ENCODE measurements at places on chromosomes 13 and 19.
A peak's percentile ranks its signal among the peaks of the same experiment; 100 is the strongest.

- no peak for DNase-seq
Measured at GRCh38 chr19:6475321-6476108, 6.1 kb downstream of the DENND1C start.

GRCh38 chr13:77737583-77738200 is 40.2 kb downstream of the SLAIN1 start:
- DNase-seq: no peak

DNA sequence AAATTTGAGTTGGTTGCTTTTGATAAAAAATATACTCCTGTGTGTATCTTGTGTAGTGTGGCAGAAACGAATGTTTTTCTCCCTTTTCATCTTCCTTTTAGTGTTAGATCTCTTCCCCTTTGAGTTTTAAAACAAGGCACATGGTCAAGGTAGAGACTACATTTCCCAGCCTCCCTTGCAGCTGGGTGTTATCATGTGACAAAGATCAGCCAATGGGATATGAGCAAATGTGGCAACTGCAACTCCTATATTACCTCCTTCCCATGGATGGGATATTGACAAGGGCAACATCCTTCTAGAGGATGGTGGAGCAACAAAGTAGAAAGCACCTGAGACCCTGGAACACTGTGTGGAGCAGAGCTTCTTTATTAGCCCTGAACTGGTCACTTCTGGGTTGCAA is 42.4 kb downstream of the ADGRE3 start:
- DNase-seq: no peak

DNA sequence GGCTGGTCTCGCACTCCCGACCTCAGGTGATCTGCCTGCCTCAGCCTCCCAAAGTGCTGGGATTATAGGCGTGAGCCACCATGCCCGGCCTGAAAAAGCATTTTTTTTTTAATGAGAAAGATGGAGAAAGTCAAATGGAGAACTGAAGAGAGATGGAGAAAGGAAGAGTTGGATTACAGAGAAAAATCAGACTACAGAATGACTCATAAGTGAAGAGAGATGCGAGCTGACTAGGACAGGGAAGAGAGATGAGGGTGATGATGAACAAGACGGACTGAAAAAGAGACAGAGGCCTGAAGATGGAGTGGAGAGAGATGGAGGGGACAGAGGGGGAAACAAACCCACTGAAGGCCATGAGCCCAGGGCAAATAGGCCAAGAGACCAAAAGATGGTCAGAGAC is 1.5 kb downstream of the DHX34 start:
- no peak for DNase-seq

DNA sequence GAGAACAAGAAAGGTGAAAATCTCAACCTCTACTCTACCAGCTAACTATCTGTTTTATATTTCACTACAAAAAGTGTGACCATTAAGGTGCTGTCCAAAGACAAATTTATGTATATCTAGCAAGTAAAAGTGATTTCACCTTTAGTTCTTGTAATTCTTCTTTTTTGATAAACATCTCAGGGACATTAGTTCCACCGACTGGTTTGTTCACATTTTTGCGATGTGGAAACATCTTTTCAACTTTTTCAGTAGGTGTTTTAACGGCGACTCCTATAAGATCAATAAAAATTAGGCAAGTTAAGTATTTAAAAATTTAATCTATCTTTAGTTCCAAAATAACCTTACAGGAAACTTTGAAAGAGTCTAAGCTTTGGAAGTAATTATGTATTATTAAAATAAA is 33.3 kb downstream of the CLDN10 start:
- no peak for DNase-seq

- no peak for DNase-seq
Measured at GRCh38 chr13:70022646-70023045, 85.0 kb upstream of the ATXN8OS start.

- DNase-seq: no peak
Measured at GRCh38 chr19:55473225-55474012, 3.0 kb upstream of the ZNF628 start.

- DNase-seq: no peak
Measured at GRCh38 chr13:41407380-41407779, 50.0 kb upstream of the RGCC start.

GRCh38 chr13:39483326-39483725 is 119.7 kb downstream of the LHFPL6 start:
- DNase-seq: no peak

- DNase-seq: no peak
Measured at GRCh38 chr13:20428666-20429644, 96.7 kb downstream of the CRYL1 start.

- no peak for DNase-seq
Measured at GRCh38 chr19:50000038-50000840, 24.9 kb downstream of the VRK3 start.

- DNase-seq: no peak
Measured at GRCh38 chr19:7928741-7929701, 3.1 kb upstream of the CTXN1 start.

GRCh38 chr13:33945477-33945876 is 127.5 kb downstream of the RFC3 start:
- DNase-seq: no peak

GRCh38 chr19:46644720-46645119 is 8.7 kb upstream of the GNG8 start:
- no peak for DNase-seq

- no peak for DNase-seq
Measured at GRCh38 chr19:47095476-47096099, 18.0 kb downstream of the ZC3H4 start.

- no peak for DNase-seq
Measured at GRCh38 chr19:33293255-33294057, 8.9 kb downstream of the CEBPA start.

DNA sequence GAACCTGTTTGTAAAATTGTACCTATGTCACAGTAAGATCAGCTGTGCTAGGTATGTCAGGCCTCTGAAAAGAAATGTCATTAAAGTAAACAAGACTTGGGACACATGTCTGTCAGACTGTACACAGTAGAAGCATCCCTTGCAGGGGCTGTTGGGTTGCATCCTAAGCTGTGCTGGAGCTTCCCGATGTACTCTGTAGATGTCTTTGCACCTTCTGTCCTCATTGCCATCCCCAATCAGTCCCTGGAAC is 48.7 kb upstream of the GPR183 start:
- DNase-seq: no peak

GRCh38 chr13:25249001-25249543 is 38.2 kb downstream of the MTMR6 start:
- DNase-seq: peak; percentile 8

Data from NCI-H510A treated with DMSO at 0.1 percent for 48 hours (cell line).